NCI-H2029 (cell line): ENCODE measurements at places on chromosomes 3 and 15.

GRCh38 chr15:57112178-57112577 lies 193.7 kb downstream of the TCF12 start:
- DNase-seq = no peak

DNA sequence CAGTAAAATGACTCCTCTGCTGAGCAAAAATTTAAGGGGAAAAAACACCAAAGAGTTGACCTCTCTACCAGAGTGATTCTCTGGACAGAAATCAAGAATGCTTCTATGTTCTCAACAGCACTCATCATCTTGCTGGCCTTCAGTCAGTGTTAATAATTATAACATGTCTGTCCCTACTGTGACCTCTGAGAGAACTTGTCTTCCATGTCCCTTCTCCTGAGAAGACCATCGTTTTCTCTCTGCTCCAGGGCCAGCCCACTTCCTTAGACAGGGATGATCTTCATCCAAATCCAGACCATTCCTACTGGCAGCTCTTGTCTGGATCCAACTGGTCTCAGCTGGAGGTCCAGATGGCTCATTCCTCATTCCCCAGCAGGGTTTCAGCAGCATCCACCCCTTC lies 139.0 kb upstream of the NECTIN3 start:
- DNase-seq = no peak

- DNase-seq = no peak
These were observed 43.0 kb downstream of the ZBTB38 start for GRCh38 chr3:141411251-141411771.

DNA sequence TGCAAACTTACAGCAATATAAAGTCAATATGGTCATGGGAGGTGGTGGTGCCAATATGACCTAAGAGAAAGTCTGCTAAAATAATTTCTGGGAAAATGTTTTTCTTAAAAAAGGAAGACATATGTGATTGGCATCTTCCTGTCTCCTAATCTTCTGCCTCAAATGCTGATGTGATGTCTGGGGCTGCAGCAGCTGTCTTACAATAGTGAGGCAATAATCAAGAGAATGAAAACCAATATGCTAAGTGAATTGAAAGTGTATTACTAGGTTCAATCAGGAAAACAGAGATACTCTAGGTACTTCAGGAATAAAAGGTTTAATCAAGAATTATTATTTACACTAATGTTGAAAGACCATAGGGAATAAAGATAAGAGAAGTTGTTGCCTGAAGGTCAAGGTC lies 7.2 kb upstream of the STT3B start:
- DNase-seq = no peak

DNA sequence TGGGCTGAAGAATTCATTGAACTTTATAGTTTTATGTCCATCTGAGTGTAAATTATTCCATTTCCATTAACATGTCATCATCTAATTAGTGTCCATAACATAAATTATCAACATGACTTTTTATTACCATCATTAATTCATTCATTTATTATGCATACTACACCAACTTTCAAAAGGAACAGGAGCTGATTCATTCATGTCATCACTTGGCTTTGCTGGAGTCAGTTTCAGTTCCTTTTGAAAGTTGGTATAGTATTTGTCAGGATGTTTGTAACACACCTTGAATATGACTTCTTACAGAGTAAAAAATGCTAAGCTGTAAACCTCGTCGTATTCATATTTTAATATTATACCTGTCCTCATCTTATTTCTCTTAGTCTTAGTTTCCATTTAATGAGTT lies 298.0 kb upstream of the RBMS3 start:
- DNase-seq = no peak

DNA sequence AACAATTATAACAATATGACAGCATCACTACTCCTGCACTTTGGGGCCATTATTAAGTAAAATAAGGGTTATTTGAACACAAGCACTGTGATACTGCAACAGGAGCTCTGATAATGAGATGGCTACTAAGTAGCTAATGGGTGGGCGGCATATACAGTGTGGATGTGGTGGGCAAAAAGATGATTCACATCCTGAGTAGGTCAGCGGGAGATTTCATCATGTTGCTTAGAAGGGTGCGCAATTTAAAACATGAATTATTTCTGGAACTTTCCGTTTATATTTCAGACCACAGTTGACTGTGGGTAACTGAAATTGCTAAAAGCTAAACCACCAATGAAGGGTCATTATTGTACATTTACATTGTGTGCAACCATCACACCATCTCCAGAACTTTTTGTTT lies 42.3 kb downstream of the FBXO22 start:
- DNase-seq = no peak

DNA sequence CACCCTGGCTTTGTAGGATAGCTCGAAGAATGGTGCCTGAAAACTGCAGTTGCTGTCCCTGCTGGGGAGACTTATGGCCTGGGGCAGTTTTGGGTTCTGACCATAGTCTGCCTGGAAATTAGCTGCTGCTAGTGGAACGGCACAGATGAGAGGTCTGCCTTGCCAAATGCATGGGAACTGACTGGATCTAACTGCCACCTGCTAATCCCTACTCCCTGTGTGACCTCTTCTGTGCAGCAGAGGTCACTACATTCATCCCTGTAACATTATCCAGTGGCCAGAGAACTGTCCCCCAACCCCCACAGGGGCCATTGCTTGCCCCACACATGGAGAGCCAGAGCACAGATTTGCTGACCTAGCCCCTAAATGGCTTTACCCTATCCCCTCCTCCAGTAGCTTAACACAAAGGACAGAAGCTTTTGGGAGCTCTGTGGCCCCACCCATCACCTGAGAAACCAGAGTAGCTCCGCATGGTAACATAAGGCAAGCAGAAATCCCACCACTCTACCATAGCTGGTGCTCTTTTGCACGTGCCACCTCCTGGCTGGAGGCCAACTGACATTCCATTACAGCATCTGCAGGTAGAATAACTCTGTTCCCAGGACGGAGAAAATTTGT lies 840.0 kb downstream of the EPHA3 start:
- DNase-seq = no peak

DNA sequence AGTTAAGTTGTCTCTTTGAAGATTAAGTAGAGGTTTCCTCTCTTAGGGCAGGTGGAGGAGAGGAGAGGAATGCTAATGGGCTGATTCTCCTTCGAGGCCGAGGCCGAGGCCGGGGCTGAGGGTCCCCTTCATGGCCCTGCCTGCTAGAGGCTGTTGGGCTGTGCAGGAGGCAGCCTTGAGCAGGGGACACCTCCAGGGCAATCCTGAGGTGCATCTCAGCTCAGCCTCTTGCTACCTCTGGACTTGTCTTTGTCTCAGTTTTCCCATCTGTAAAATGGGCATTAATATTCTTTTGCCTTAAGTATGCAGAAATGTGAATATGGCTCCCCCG lies 97.7 kb upstream of the PRR20G start:
- DNase-seq = no peak

DNA sequence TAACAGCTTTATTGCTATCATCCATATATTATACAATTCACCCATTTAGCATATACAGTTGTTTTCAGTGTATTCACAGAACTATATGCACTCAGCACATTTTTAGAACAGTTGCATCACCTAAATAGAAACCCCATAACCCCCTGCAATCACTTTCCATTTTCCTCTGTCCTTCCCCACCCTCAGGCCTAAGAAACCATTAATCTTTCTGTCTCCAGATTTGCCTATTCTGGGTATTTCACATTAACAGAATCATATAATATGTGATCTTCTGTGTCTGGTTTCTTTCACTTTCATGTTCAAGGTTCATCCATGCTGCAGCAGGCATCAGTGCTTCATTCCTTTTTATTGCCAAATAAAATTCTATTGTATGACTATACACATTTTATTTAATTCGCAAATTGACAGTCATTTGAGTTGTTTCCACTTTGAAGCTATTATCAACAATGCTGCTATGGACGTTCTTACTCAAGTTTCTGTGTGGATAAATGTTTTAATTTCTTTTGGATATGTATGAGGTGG lies 39.8 kb downstream of the ADAMTS17 start:
- DNase-seq = no peak
